ENCODE measurements at places on chromosomes 2 and 18.
A peak's percentile ranks its signal among the peaks of the same experiment; 100 is the strongest.

DNA sequence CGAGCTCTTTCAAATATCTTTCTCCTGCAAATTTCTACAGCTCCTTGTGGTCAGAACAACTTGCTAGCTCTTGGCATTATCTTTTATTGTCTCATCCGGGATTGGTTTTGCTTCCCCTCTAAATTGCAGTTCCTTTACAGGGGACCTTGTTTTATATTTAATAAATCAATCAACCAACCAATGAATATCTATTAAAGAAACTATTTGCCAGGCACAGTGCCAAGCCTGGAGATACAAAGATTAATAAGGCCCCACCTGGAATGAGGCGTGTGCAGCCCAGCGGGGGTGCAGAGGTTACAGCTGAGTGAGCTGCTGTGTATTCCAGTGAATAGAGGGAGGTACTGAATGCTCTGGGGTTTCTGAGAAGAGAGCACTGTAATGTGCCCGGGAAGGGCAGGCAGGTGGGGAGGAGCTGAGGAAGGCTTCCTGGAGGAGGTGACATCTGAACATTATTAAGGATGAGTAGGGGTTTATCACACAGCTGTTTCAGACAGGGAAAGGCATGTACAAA lies 51.8 kb downstream of the LIPG start:
- no peak for DNase-seq

DNA sequence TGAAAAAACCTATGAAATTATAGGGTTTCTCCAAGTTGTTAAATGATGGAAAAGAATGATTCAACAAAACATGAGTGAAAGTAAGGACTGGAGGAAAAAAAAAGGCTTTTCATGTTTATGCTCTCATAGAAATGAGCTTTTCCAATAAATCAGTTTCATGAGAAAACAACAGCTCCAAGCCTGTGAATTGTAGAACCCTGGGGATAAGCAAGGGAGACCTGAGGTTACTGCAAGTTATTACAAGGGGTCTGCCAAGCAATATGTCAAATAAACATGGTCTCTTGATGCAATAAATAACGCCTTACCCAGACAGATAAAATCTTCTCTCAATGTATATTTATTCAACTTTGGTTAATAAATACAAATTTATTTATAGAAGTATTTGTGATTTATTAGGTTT lies 577.9 kb upstream of the GCFC2 start:
- DNase-seq: no peak

GRCh38 chr2:51553476-51553875 lies 521.5 kb upstream of the NRXN1 start:
- DNase-seq: no peak

- DNase-seq: no peak
These were observed 469.0 kb downstream of the SLC4A3 start for GRCh38 chr2:220096406-220096805.

GRCh38 chr2:25831746-25832449 lies 46.4 kb downstream of the ASXL2 start:
- peak; percentile 21 for DNase-seq

GRCh38 chr2:228602288-228602687 lies 420.8 kb upstream of the SPHKAP start:
- DNase-seq: no peak

GRCh38 chr2:128791120-128791984 lies 472.7 kb upstream of the HS6ST1 start:
- DNase-seq: no peak

DNA sequence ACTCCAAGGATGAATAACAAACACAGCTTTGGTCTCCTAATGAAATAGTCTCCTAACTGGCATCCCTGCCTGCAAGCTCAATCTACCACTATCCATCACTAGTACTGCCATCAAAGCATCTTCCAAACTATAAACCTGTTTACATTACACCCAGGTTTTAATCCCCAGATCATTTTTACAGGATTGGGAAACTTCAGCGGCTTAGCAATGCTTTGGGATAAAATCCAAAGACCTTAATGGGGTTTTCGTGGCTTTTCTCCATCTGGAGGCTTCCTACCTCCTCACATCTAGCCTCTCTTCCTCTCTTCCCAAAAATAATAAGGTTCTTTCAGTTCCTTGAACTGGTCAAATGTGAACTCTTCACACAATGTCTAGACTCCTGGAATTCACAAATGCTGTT lies 92.2 kb upstream of the SETBP1 start:
- no peak for DNase-seq

GRCh38 chr18:79644666-79645057 lies 34.9 kb upstream of the CTDP1 start:
- DNase-seq: peak; percentile 25

GRCh38 chr2:72579591-72580180 lies 246.1 kb downstream of the EXOC6B start:
- DNase-seq: peak; percentile 46

DNA sequence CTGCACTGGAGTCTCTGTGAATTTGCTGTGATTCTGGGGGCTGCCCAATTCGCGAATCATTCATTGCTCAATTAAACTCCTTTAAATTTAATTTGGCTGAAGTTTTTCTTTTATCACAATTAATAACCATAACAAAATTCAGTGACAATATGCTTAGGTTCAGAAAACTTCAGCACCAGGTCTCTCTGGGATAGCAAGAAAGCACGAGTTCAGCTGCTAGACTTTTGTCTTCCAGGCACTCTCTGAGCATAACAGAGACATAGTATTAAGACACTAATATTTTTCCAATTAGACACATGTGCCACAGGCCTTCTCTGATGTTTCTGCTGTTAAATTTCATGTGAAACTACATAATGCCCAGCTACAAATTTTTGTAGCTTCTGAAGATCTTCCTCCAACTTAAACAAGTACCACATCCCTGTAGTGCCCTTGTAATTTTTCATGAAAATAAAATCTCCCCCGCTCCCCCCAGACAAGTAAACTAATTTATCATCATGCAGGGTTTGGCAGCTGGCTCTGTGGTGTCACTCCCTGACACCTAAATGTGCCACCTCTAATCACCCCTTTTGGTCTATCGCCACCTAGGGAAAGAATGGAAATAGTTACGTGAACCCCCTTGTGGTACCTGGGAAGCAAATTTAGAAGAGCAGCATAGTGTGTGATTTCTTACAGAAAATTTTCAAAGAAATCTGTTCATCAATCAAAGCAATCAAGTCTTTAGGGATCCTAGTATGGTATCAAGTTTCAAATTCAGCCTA lies 94.1 kb downstream of the CSRNP3 start:
- DNase-seq: no peak

- no peak for DNase-seq
These were observed 1072.5 kb downstream of the SUCLG1 start for GRCh38 chr2:83386549-83386948.

Measured in KBM-7 (cell line).